Effector memory CD8-positive, alpha-beta T cell (primary cell): ENCODE measurements at places on chromosomes 1 and 21.

DNA sequence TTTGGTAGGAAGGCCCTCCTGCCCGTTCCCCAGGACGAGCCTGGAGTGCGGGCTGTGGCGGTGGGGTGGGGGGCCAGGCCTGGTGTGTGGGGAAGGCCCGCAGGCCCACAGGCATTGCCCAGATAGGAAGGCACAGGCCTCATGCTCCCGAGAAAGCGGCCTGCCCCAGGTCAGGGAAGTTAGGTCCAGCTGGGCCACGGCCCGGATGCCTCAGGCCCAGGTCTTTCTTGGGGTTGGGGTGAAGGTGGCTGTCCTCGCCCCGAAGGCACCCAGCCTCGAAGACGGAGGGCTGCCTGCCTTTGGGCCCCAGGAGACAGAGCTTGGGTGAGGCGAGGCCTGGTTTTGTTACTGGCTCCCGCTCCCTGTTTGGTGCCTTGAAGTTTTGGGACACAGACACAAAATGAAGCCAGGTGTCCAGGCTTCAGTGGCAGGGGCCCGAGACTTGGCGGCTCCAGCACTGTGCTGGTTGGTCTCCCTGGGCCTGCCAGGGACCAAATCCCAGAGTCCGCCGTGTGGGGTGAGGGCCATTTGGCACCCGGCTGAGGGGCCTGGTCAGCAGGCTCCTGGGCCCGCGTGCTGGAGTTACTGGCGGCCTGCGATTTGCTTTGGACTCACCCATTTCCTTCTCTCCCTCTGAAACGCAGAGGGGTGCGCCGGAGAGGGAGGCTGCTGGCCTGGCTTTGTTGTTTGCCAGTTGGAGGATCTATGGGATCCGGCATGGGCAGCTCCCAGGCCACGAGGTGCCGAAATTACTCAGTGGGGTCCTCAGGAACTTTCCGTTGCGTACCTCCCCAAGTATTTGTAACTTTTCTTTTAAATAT lies 2.0 kb downstream of the SKI start:
- H3K27ac ChIP-seq = peak overlapping the region; percentile 99
- DNase-seq = no peak
- no peaks in the 10 kb centered on the region for H3K27me3 ChIP-seq
- peaks cover 56% of the 10 kb centered on the region for H3K4me1 ChIP-seq
- peaks cover 84% of the 10 kb centered on the region for H3K36me3 ChIP-seq

GRCh38 chr21:36798491-36798890 lies 99.6 kb downstream of the SIM2 start:
- DNase-seq = no peak
- H3K4me1 ChIP-seq = no peaks in the 10 kb centered on the region
- no peaks in the 10 kb centered on the region for H3K27me3 ChIP-seq
- no peak overlapping the region for H3K27ac ChIP-seq

DNA sequence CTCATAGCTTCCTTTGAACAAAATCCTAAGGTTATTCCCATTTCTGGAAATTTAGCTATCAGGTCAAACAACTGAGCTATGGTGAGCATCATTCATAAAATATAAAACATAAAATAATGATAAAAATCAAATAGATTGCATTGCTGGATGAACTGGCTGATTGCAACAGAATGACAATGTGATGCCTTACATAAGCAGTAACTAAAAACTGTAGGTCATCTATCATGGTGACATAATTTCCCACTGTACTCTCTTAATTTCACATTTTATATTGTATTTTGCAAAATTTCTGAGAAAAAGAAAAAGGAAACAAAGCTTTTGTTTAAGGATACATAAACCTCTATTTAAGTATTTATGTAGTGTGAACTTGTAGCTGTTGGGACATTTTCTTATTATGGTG lies 4.6 kb downstream of the PTGER3 start:
- no peak overlapping the region for H3K4me3 ChIP-seq
- H3K4me1 ChIP-seq = peaks cover 15% of the 10 kb centered on the region
- H3K27me3 ChIP-seq = peaks cover 61% of the 10 kb centered on the region
- no peak overlapping the region for H3K27ac ChIP-seq
- H3K36me3 ChIP-seq = peaks cover 9% of the 10 kb centered on the region

- peaks cover 24% of the 10 kb centered on the region for H3K27me3 ChIP-seq
- H3K27ac ChIP-seq = no peak overlapping the region
Measured at GRCh38 chr21:38917043-38917774, 111.5 kb downstream of the ETS2 start.

- H3K4me3 ChIP-seq = no peak overlapping the region
- no peaks in the 10 kb centered on the region for H3K36me3 ChIP-seq
- H3K4me1 ChIP-seq = no peaks in the 10 kb centered on the region
- no peak overlapping the region for H3K27ac ChIP-seq
- H3K27me3 ChIP-seq = no peaks in the 10 kb centered on the region
Measured at GRCh38 chr1:53627031-53627430, 111.9 kb downstream of the GLIS1 start.

- H3K36me3 ChIP-seq = no peaks in the 10 kb centered on the region
- no peaks in the 10 kb centered on the region for H3K4me1 ChIP-seq
- DNase-seq = no peak
- H3K4me3 ChIP-seq = no peak overlapping the region
Measured at GRCh38 chr1:18684303-18684702, 53.7 kb downstream of the PAX7 start.

DNA sequence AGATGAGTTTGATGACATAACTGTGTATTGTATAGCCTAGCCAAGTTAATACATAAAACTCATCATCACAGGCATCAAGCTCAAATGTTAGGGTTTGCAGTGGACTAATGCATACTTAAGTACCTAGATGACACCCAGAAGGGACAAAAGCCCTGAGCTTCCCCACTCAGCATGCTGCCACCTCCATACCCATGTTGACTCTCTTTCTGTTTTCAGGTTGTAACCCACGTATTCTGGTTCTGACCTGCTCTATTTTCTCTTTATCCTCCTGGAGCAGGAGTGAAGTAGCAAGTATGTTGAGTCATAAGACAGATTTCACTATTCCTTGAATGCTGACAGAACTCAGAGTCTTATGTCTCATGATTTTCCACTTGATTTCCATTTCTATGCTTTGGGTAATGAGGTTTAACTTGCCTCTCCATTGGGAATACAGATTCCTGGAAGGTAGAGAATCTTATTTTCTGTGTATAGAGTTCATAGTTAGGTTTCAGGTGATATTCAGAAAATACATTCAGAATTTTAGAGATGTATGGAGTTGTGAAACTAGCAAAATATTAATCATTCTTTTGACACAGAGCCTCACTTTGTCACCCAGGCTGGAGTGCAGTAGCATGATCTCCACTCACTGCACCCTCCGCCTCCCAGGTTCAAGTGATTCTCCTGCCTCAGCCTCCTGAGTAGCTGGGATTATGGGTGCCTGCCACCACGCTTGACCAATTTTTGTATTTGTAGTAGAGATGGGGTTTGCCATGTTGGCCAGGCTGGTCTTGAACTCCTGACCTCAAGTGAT lies 122.5 kb upstream of the KCNJ15 start:
- H3K4me3 ChIP-seq = no peak overlapping the region
- no peaks in the 10 kb centered on the region for H3K36me3 ChIP-seq
- no peak overlapping the region for H3K27ac ChIP-seq
- H3K4me1 ChIP-seq = no peaks in the 10 kb centered on the region
- peaks cover 17% of the 10 kb centered on the region for H3K27me3 ChIP-seq
- no peak for DNase-seq

DNA sequence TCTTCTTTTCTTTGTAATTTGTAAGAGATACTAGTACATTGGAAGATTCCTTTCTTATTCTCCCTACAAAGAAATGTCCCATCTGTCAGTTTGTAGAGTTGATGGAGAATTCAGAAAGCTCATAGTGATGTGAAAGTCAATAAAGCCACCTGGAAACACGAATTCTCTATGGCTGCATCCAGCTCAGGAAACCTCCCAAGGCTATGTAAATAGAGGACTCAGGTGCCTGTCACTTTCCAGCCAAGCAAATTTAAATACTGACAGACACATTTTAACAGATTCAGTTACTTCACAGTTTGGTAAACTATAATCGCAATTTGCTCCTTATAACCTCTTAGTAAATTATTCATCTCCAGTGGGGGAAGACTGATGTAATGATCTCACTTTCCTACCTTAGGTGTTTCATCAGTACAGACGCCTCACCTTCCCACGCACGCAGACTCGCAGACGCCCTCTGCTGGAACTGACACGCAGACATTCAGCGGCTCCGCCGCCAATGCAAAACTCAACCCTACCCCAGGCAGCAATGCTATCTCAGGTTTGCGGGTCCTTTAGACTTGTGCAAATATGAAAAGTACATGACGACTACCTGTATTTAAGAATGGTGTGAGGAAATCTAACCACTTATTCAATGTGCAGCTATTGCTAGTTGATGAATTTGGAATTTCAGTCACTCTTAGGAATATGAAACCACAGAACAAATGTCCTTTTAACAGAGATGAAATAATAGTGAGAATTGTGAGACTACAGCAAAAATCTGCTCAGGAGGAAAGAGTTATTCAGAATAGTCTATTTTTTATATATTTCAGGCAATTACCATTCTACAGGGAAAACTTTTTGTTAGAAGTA lies 60.6 kb downstream of the PTPRC start:
- H3K36me3 ChIP-seq = peaks cover 98% of the 10 kb centered on the region
- H3K27ac ChIP-seq = peak overlapping the region; percentile 92
- H3K27me3 ChIP-seq = no peaks in the 10 kb centered on the region
- peak; percentile 61 for DNase-seq
- H3K4me1 ChIP-seq = peaks cover 69% of the 10 kb centered on the region

- H3K36me3 ChIP-seq = peaks cover 48% of the 10 kb centered on the region
- DNase-seq = no peak
- no peaks in the 10 kb centered on the region for H3K27me3 ChIP-seq
- peaks cover 87% of the 10 kb centered on the region for H3K4me1 ChIP-seq
- H3K27ac ChIP-seq = peak overlapping the region; percentile 85
Measured at GRCh38 chr1:155974208-155975115, 3.9 kb downstream of the ARHGEF2 start.

- no peak overlapping the region for H3K27ac ChIP-seq
- no peak for DNase-seq
- H3K4me3 ChIP-seq = no peak overlapping the region
- H3K27me3 ChIP-seq = peaks cover 28% of the 10 kb centered on the region
Measured at GRCh38 chr1:212621043-212621948, 12.7 kb downstream of the ATF3 start.

GRCh38 chr1:33042831-33043230 lies 6.1 kb upstream of the AK2 start:
- H3K36me3 ChIP-seq = no peaks in the 10 kb centered on the region
- no peak overlapping the region for H3K27ac ChIP-seq
- no peak for DNase-seq

- peak overlapping the region; percentile 51 for H3K27ac ChIP-seq
- H3K36me3 ChIP-seq = peaks cover 24% of the 10 kb centered on the region
- no peak for DNase-seq
- no peak overlapping the region for H3K4me3 ChIP-seq
- no peaks in the 10 kb centered on the region for H3K27me3 ChIP-seq
- H3K4me1 ChIP-seq = peaks cover 32% of the 10 kb centered on the region
Measured at GRCh38 chr1:221724931-221725605, 16.8 kb downstream of the DUSP10 start.

DNA sequence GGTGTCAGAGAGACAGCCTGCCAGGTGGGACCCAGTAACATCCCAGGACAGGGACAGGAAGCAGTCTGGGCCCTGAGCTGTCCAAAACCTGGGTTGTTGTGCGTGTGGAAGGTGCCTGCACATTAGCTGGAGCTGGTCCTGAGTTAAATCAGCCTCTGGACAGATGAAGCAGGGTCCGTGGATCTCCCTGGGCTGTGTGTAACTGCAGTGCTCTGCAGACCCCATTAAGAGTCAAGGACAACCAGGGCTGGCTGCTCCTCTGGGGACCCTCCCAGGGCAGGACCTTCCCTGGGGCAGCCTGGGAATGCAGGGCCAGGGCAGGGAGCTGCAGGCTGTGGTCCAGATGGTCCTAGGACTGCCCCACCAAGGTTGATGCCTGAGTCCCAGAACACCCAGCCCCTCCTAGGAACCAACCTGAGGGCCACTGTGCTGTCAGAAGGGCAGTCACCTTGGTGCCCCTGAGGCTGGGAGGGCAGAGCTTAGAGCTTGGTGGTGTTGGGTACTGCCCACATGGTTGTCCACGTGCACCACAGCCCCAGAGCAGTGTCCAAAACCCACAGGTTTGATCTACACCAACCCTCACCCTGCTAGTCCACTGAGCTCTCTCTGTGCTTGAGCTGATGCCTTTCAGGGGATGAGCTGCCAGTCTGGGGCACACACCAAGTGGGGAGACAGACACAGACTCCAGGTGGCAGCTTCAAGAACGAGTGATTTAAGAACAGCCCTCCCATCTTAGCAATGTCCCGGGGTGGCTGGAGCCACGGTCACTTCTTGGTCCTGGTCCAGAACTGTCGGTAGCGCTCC lies 2.9 kb downstream of the MRPL55 start:
- peak overlapping the region; percentile 8 for H3K27ac ChIP-seq
- peaks cover 19% of the 10 kb centered on the region for H3K4me1 ChIP-seq
- H3K27me3 ChIP-seq = no peaks in the 10 kb centered on the region
- H3K36me3 ChIP-seq = peaks cover 43% of the 10 kb centered on the region
- peak overlapping the region; percentile 27 for H3K4me3 ChIP-seq
- DNase-seq = no peak

- no peaks in the 10 kb centered on the region for H3K4me1 ChIP-seq
- H3K27ac ChIP-seq = no peak overlapping the region
- no peak for DNase-seq
- no peaks in the 10 kb centered on the region for H3K27me3 ChIP-seq
Measured at GRCh38 chr1:217717959-217718358, 86.8 kb downstream of the SPATA17 start.

GRCh38 chr1:164562061-164562460 lies 3.1 kb downstream of the PBX1 start:
- H3K27ac ChIP-seq = no peak overlapping the region
- H3K4me3 ChIP-seq = no peak overlapping the region
- peaks cover 12% of the 10 kb centered on the region for H3K27me3 ChIP-seq
- peaks cover 2% of the 10 kb centered on the region for H3K4me1 ChIP-seq
- no peaks in the 10 kb centered on the region for H3K36me3 ChIP-seq

DNA sequence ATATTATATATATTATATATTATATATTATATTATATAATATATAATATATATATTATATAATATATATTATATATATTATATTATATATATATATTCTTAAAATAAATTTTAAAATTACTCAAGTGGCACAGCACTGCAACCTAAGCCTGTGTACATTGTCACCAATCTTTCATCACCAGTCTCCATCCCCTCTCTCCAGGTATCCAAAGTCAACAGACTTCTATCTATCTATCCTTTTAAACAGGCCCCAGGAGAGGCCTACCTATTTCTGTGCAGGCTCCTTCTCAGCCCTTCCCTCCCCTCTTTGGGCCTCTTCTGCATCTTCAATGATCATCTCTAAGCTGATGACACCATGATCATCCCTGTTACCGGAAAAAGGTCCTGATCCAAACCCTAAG lies 111.7 kb downstream of the RHOU start:
- H3K27ac ChIP-seq = no peak overlapping the region
- H3K27me3 ChIP-seq = no peaks in the 10 kb centered on the region
- no peak for DNase-seq
- no peak overlapping the region for H3K4me3 ChIP-seq
- H3K36me3 ChIP-seq = no peaks in the 10 kb centered on the region
- peaks cover 7% of the 10 kb centered on the region for H3K4me1 ChIP-seq

- no peak for DNase-seq
- H3K27me3 ChIP-seq = no peaks in the 10 kb centered on the region
- no peaks in the 10 kb centered on the region for H3K36me3 ChIP-seq
- H3K4me3 ChIP-seq = no peak overlapping the region
- no peaks in the 10 kb centered on the region for H3K4me1 ChIP-seq
Measured at GRCh38 chr1:234933475-234933874, 195.2 kb downstream of the TOMM20 start.

- no peaks in the 10 kb centered on the region for H3K4me1 ChIP-seq
- no peaks in the 10 kb centered on the region for H3K27me3 ChIP-seq
- H3K4me3 ChIP-seq = no peak overlapping the region
- no peaks in the 10 kb centered on the region for H3K36me3 ChIP-seq
Measured at GRCh38 chr21:21712748-21713520, 714.7 kb downstream of the NCAM2 start.

GRCh38 chr21:33157303-33157702 lies 72.4 kb upstream of the IFNAR2 start:
- H3K4me3 ChIP-seq = no peak overlapping the region
- H3K36me3 ChIP-seq = no peaks in the 10 kb centered on the region
- H3K27me3 ChIP-seq = peaks cover 64% of the 10 kb centered on the region
- no peaks in the 10 kb centered on the region for H3K4me1 ChIP-seq
- DNase-seq = no peak
